ENCODE measurements at places on chromosomes 2 and 18.

GRCh38 chr2:12819721-12820120 lies 103.0 kb downstream of the TRIB2 start:
- DNase-seq, result no peak

GRCh38 chr2:126504949-126505348 lies 151.0 kb upstream of the GYPC start:
- no peak for DNase-seq

- no peak for DNase-seq
Measured at GRCh38 chr2:33000986-33001385, 54.2 kb downstream of the LTBP1 start.

GRCh38 chr18:31998880-31999412 lies 19.7 kb upstream of the RNF125 start:
- no peak for DNase-seq

DNA sequence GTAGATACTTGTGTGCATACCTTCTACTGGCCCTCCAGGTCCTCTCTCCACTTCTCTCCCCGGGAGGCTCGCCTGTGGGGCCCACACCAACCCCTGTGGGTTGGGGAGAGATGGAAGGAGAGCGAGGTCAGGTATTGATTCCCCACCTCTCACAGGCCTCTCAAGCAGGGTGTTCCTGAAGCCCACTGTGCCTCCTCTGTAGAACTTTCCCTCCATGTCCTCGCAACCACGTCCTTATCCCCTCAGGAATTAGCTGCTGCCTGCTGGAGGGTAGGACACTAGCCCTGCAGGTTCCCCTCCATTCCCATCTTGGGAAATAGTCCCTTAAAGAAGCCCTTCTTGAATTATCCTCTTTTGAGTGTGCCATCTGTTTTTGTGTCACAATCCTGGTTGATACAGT lies 38.9 kb upstream of the KLF11 start:
- no peak for DNase-seq

- no peak for DNase-seq
Measured at GRCh38 chr18:50687491-50687890, 127.6 kb downstream of the MAPK4 start.

GRCh38 chr2:200341376-200341775 lies 34.9 kb downstream of the SPATS2L start:
- no peak for DNase-seq

DNA sequence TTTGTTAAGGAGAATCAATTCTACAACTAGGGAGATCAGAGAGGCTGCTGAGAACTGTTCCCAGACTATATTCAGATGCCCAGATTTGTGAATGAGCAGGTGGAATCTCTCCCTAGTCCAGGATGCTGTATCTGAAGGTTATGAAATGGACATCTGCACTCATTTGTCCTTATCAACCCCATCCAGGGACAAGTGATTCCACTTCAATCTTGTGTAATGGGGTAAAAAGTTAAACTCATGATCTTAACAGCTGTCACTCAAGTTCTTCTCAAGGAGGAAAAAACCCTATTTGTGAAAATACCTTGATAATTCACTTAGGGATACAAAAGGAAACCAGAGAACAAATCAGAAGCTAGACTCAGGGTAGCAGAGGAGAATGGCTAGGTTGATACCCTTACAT lies 144.8 kb downstream of the PLCL1 start:
- DNase-seq, result no peak

DNA sequence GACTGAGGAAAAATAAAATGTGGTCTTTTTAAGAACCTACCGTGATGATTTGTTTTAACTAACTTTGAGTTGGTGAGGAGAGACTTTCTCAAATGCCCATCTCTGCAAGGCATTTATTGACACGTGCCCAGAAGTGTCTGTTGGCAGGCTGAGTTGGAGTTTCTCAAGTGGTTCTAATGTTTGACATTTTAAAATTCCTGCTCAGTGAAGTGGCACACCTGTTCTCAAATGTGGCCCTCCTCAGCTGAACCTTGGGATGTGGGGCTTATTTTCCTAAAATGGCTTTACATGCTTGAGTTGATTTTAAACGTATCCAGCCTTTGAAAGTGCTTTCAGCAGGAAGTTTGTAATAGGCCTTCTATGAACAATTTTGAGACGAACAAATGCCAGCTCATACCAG lies 876 bp upstream of the CAVIN2 start:
- no peak for DNase-seq

- DNase-seq, result no peak
Measured at GRCh38 chr2:1339388-1340140, 73.7 kb upstream of the TPO start.

DNA sequence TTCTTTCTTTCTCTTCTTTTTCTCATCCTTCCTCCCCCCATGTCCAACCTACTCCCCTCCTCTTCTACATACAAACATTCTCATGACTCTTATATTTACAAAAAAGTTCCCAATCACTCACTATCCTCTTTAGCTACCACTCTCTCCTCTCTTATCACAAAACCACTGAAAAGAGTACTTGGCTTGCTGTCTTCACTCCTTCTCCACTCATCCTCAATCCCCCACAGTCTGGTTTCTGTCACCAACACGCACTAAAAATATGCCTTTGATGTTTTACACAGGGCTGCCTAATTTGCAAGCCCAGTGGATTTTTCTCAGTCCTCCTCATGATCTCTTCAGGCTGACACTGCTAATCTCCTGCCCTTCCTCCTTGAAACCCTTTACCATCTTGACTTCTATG lies 159.5 kb downstream of the TNS1 start:
- no peak for DNase-seq

DNA sequence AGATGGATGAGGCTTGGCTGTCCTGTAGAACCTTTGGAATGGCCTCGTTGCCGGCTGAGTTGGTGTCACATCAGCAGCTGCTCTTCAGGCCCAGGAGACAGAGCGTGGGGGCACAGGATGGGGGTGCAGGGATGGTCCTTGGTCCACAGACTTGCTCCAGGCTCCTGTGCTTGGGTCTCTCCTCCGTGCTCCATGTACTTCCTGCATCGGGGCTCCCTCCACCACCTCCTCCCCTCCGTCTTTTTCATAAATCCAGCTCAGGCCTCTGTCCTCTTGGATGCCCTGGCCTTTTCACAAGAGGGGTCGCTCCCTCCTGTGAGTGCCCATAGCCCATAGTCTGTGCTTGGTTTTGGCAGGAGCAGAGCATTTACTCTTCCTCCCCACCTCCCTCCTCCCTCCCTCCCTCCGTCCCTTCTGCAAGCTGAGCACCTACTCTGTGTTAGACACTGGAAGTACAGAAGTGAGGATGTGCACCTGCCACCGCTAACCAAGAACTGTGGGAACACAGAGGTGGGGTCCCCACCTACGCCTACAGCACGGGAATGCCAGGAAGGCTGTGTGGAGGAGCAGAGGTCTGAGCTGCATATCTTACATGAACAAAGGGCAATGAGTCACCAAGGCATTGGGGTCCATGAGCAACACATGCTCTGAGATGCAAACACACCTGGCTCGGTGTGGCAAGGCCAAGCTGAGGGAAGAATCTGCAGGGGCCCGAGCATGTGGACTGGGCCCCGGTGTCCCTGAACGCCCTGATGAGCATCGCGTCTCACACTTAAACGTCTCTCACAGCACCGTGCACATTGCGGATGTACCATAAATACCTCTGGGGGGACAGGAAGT lies 458.7 kb upstream of the HS6ST1 start:
- no peak for DNase-seq

DNA sequence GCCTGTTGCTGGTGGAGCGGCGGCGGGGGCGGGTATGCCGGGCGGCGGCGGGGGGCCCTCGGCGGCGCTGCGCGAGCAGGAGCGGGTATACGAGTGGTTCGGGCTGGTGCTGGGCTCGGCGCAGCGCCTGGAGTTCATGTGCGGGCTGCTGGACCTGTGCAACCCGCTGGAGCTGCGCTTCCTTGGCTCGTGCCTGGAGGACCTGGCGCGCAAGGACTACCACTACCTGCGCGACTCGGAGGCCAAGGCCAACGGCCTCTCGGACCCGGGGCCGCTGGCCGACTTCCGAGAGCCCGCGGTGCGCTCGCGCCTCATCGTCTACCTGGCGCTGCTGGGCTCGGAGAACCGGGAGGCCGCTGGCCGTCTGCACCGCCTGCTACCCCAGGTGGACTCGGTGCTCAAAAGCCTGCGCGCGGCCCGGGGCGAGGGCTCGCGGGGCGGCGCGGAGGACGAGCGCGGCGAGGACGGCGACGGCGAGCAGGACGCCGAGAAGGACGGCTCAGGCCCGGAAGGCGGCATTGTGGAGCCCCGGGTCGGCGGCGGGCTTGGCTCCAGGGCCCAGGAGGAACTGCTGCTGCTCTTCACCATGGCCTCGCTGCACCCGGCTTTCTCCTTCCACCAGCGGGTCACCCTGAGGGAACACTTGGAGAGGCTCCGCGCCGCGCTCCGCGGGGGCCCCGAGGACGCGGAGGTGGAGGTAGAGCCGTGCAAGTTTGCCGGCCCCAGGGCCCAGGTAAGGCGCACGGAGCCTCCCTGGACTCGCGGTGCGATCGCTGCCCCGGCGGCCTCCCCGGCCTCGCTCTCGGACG lies 1.0 kb downstream of the ZCCHC2 start:
- DNase-seq, result no peak

DNA sequence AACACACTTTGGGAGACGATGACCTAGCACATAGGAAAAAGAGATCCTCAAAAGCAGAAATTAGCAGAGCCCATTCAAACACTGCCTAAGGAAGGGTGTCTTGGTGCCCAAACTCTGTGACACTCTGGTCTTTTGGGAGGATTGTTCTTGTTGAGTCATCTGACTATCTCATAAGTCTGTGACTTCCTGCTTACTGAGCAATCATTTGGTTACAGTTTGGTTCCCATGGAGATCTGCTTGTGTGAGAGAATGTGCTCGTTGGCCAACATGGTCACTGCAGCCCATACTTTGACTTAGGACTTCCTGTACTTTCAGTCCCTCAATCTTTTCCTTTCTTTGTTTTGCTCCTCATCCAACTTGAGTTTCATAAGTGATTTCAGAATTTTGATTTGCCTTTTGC lies 602.9 kb downstream of the NYAP2 start:
- no peak for DNase-seq

- no peak for DNase-seq
Measured at GRCh38 chr2:236395067-236395466, 130.9 kb upstream of the ASB18 start.

DNA sequence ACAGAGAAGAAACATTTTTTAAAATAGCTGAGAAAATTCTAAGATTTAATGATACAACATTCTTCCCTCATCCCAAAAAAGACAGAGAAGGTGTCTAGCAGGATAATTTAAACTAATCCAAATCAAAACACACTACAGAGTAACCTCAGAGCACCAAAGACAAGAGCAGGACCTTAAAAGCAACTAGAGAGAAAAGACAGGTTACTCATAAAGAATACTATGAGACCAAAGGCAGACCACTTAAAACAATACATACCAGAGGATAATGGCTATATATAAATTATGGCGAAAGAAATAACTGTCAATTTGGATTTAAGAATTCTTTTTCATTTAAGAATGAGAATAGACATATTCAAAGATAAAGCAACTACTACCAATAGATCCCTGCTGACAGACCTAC lies 40.0 kb downstream of the HDLBP start:
- DNase-seq, result no peak

- DNase-seq, result no peak
Measured at GRCh38 chr18:55416791-55417190, 171.2 kb downstream of the TCF4 start.

GRCh38 chr2:234840336-234840735 lies 111.5 kb upstream of the SH3BP4 start:
- no peak for DNase-seq

DNA sequence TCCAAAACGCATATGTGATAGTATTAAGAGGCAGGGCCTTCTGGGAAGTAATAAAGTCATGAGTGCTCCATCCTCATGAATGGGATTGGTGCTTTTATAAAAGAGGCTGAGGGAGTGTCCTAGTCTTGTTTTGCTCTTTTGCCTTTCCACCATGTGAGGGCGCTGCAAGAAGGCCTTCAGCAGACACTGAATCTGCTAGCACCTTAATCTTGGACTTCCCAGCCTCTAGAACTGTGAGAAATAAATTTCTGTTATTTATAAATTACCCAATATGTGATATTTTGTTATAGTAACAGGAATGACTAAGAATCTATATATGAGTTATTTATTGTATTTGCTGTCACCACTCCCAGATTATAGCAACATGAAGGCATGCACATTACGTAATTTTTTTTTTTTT lies 63.5 kb downstream of the PLA2R1 start:
- DNase-seq, result no peak

DNA sequence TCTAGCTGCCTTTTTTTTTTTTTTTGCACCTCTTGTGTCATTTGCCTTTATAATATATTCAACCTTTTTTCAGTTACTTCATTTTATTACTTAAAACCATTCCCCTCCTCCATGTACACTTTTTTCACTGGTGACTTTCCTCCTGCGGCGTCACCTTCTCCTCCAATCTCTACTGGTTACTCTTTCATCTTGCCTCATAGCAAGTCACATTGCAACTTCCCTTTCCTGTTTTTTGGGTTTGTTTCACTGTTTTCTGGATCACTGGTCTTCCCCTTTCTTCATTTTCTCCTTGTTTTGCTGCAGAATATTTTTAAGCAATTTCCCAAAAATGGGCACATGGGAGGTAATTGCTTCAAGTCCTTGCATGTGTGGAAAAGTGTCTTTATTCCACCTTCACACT lies 37.7 kb upstream of the GPR155 start:
- no peak for DNase-seq

- no peak for DNase-seq
Measured at GRCh38 chr2:28117104-28117596, 226.6 kb downstream of the BABAM2 start.

DNA sequence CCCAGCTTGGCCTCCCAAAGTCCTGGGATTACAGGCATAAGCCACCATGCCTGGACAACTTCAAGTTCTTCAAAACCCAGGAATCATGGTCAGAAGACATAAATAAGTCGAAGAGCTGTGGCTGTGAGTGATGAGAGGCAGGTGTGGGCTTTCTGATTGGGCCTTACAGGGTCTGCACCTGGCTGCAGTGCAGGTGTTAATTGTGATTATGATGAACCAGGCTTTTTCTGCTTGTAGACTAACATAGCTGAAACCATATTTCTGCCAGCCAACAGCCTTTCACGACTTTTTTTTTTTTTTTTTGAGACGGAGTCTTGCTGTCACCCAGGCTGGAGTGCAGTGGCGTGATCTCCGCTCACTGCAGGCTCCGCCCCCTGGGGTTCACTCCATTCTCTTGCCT lies 14.9 kb upstream of the DTNB start:
- DNase-seq, result no peak

GRCh38 chr2:127187831-127188230 lies 32.3 kb downstream of the CYP27C1 start:
- DNase-seq, result no peak

DNA sequence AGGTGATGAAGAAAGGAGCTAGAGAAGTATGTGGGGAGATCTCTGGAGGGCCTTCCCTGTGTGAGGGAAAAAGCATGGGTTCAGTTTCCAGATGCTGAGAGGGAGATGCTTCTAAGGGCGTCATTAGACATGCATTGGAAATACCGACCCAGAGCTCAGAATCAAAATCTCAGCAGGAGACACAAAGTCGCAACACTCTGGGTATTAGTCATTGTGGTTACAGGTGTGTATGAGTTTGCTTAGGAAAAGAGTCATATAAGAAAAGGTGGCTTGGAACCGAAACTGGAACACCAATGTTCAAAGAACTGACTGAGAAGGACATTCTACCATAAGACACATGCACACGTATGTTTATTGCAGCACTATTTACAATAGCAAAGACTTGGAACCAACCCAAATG lies 477.1 kb downstream of the FBXO15 start:
- DNase-seq, result no peak

All from stimulated activated CD8-positive, alpha-beta memory T cell treated with anti-CD3 and anti-CD28 coated beads, Interleukin-7, amount 100 ng/mL, for 4 hours (primary cell).